ENCODE measurements at places on chromosomes 4 and X.

- peak; percentile 57 for DNase-seq
Measured at GRCh38 chrX:110318664-110318968, 731 bp upstream of the AMMECR1 start.

- DNase-seq = no peak
Measured at GRCh38 chrX:13821738-13822137, 4.8 kb upstream of the GPM6B start.

DNA sequence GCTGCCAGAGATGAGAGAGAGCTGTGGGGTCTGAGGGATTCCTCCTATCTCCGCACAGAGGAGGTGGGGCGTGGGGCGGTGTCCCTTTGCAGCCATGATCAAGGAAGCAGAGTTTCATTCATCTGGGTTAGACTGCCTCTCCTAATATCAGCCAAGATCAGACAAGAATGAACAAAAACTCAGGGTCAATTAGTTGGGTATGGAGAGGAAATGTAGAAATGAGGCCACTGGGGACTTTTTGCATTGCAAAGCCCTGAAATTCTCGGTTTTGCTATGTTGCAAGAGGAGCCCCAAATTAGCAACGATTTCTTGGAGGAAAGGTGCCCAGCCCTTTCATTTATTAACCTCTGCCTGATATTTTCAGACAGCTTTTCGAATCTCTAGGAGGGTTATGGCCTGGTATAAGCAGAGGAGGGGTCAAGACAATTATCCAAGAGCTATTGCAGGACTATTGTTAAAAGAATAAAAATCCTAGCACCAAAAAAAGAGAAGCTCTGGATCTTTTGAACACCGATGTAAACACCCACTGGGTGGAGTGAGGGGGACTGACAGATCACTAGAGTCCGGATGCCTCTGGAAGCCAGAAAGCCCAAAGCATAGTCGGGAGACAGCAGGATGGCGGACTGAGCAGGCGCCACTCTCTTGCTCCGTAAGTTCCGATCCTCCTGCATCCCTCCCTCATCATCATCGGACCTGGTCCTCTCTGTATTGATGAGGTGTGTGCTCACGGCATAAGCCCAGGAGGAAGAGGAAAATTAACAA lies 34.4 kb upstream of the ACSL1 start:
- DNase-seq = no peak

DNA sequence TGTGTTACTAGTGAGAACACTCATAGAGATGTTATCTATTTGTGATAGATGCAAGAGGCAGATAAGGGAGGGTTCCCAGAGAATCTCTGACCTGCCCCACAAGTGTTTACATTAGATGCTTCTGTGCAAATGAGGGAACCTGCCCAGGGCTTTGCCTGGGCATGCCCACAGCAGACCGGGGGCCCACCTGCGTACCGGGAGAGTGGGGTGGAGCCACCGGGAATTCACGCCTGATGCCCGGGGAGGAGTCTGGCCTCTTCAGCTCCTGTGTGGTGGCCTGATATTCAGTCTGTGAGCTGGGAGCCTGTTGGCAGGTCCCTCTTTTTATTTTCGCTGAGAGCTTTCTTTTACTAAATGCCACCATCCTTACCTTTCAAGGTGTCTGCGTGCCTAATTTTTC lies 155.7 kb downstream of the SNCA start:
- no peak for DNase-seq

DNA sequence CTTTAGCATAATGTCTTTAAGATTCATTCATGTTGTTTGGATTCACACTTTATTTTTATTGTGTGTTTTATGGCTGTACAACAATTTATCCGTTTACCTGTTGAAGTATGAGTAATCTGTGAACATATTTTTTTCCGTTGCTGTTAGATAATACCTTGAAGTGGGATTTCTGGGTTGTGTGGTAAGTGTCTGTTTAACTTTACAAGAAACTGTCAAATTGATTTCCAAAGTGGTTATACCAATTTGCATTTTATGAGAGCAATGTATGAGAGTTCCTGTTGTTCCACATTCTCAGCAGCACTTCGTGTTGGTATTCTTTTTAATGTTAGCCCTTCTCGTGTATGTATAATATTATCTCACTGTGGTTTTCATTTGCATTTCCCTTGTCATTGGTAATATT lies 53.6 kb downstream of the USP53 start:
- DNase-seq = no peak

- no peak for DNase-seq
Measured at GRCh38 chr4:168498251-168498650, 1.4 kb downstream of the PALLD start.

- no peak for DNase-seq
Measured at GRCh38 chr4:108709234-108709633, 53.6 kb downstream of the ETNPPL start.

DNA sequence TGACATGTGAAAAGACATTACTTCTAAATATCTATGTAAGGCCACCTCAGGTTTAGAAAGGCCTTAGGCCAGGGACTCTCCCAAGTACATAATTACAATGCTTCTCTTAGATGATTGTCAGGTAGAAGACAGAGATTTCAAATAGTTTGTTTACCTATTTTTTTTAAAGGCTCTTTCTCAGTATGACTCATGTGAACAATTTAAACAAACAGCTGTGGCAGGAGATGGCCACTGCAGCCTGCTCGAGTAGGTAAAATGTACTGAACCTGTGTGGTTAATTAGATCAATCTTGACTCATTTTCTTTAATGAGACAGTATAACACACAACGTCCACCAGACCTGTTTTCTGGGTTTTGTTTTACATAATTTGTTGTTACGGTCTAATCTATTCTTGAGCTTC lies 50.2 kb downstream of the LEF1 start:
- no peak for DNase-seq

GRCh38 chrX:23394421-23394820 lies 59.8 kb downstream of the PTCHD1 start:
- peak; percentile 42 for DNase-seq

DNA sequence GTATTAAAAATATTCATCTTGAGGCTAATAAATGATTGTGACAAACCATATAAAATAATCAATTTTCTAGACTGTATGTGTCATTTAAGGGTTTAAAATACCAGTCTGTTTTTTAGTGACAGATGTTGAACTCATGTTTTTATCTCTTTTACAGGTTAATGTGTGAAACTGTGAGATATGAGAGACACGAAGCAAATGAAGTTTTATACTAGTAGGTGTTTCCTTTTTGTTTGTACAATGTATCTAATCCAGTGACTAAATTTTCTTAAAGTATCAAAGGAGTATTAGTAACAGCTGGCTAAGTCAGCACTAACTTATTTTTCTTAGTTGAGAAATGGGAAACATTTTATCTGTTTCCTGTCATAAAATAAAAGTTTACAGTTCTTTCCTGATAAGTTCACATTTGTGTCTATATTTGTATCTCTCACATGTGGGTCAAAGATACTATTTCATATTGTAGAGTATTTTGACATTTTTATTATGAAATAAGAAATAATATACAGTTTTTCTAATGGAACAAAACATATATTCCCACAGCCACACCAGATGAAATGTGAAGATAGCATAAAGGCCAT lies 90.3 kb downstream of the RAPGEF2 start:
- DNase-seq = no peak

GRCh38 chr4:110753466-110753865 lies 130.6 kb upstream of the PITX2 start:
- no peak for DNase-seq

- DNase-seq = no peak
Measured at GRCh38 chr4:3234171-3235029, 14.6 kb upstream of the MSANTD1 start.

GRCh38 chr4:110869862-110870572 lies 247.1 kb upstream of the PITX2 start:
- peak; percentile 28 for DNase-seq

- DNase-seq = no peak
Measured at GRCh38 chrX:117895418-117895817, 221.2 kb downstream of the KLHL13 start.

DNA sequence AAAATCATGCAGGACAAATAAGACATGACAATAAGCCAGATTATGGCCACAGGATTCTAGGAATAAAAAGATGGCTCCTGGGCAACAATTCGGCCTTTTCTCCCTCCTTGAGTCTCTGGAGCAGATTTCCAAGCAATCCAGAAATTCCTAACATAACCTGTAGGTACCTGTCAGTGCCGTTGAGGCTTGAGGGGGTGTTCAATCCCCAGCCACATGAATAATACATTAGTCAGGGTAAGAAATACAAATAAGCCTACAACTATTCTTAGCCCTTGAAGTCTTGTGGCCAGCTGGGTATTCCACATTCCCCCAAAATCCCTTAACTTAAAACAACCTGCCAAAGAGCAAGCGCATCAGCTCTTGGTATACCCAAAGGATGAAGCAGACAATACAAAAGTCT lies 9.7 kb downstream of the CXorf38 start:
- no peak for DNase-seq

DNA sequence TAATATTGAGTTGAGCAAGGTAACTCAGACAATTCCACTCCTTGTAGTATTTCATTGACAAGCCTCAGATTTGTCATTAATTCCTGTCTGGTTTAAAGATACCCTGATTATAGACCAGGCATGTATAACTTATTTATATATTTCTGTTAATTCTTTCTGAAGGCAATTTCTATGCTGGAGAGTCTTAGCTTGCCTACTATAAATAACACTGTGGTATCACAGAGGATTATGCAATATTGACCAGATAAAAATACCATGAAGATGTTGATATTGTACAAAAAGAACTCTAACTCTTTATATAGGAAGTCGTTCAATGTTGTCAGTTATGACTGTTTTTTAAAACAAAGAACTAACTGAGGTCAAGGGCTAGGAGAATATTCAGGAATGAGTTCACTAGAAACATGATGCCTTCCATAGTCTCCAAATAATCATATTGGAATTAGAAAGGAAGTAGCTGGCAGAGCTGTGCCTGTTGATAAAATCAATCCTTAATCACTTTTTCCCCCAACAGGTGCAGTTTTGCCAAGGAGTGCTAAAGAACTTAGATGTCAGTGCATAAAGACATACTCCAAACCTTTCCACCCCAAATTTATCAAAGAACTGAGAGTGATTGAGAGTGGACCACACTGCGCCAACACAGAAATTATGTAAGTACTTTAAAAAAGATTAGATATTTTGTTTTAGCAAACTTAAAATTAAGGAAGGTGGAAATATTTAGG lies 821 bp downstream of the CXCL8 start:
- DNase-seq = no peak

GRCh38 chrX:139204898-139205667 lies 325.5 kb upstream of the F9 start:
- DNase-seq = peak; percentile 85

DNA sequence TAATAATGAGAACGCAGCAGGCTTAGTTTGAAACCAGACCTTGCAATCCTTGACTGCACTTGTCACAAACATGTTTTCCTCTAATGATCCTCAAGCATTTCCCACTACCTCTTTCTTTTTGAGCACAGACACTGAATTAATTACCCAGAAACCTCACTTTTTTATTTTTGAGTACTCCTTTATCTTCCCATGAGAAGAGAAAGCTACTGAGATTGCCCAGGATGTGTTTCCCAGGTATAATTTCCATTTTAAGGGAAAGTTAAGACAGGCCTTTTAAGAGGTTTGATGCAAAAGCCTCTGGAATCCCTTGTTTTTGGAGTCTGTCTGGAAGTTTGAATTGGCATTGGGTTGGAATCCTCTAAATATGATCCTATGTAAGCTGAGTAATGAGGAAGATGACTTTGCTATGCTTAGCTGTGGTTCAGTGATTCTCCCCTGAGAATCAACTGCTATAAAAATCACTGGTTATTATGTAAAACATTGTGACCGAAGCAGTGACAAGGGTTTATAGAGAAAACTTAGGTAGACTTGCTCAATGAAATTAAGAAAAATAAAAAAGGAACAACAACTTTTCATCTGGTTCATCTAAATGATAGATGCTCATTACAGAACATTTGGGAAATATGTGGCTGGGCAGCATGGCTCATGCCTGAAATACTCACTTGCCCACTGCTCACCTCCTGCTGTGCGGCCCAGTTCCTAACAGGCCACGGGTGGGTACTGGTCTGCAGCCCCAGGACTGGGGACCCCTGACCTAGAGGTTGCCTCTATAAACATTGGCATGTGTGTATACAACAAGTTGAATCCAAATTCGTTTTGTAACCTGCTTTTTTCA lies 10.8 kb upstream of the RHOH start:
- no peak for DNase-seq

GRCh38 chr4:78585633-78586032 lies 34.1 kb downstream of the ANXA3 start:
- no peak for DNase-seq

DNA sequence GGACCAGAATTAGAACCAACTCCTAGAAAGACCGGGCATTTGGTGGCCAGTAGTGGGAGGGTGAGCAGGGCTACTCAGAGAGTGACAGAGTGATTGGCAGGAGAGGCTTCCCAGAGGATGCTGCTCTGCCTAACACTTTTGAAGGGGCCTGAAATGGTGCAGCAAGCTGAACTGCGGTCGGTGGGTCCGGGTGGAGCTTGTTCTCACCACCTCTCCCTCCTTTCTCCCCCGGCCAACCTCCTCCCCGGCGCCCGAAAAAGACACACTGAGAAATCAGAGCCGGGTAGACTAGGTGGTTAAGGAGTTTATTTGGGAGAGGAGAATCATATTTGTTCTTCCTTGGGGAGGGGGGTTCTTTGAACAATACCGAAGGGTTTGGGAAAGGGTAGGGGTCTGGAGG lies 1.4 kb upstream of the PRICKLE3 start:
- DNase-seq = no peak

GRCh38 chr4:139189972-139190371 lies 13.0 kb upstream of the ELF2 start:
- DNase-seq = no peak

GRCh38 chrX:8748855-8749254 lies 16.9 kb upstream of the ANOS1 start:
- DNase-seq = peak; percentile 29

GRCh38 chr4:108029731-108030130 lies 40.0 kb downstream of the HADH start:
- DNase-seq = no peak

DNA sequence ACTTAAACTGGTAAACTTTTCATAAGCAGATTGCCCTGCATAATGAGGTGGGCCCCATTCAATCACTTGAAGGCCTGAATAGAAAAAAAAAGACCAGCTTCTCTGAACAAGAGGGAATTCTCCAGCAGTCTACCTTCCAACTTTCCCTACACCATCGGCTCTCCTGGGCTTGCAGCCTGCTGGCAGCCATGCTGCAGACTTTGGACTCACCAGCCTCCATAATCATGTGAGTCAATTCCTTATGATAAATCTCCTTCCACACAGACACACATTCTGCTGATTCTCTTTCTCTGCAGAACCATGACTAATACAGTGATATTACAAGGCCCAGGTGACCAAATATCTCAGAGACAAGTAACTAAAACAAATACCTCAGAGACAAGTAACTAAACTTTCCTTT lies 113.8 kb upstream of the WDR17 start:
- no peak for DNase-seq

GRCh38 chrX:91434351-91435168 lies at the start of gene PABPC5:
Gene PABPC5, plus strand, starts transcription at chrX:91434839. Its CDS starts 739 bp downstream, at chrX:91435578.
- no peak for DNase-seq

GRCh38 chr4:78748381-78748780 lies 27.8 kb upstream of the BMP2K start:
- no peak for DNase-seq

DNA sequence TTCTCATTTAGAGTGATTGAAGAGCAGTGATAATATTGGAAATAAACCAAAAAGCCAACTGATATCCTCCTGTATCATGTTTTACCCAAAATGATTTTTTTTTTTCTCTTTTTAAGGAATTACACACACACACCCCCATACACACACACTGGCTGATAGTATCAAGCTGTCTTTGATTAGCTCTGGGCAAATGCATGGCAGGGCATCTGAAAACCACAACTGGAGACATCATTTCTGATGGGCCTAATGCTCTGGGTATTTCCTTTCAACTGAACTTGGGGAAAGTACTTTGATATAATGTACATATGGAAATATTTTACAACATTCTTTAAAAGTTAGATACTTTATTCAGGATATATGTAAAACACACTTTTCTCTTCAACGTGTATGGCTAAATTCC lies 14.2 kb upstream of the OSTC start:
- no peak for DNase-seq
